Heart right ventricle (tissue), 16 donors: ENCODE measurements at places on chromosomes 2 and 18.
A peak's percentile ranks its signal among the peaks of the same experiment; 100 is the strongest.

GRCh38 chr18:7349181-7349837, 118.4 kb downstream of the LRRC30 start:
- no peak for DNase-seq

GRCh38 chr18:51089691-51090090, 59.7 kb downstream of the SMAD4 start:
- no peak for DNase-seq

DNA sequence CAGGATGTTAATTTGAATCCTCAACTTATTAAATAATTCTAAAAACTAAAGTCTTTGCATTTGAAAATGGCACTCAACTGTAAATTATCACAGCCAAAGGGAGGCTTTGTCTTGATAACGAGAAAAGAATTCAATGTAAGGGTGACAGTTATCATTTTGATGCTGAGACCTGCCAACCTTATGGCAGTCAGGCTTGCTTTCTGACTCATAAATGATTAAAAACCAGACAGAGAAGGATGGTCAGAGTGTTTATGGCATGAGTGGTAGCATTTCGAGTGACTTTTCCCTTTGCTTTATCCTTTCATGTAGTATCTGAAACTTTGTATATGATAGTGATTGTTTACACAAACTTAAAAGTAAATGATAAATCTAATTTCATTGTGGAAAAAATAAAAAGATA, 53.9 kb upstream of the EPC2 start:
- DNase-seq: no peak

DNA sequence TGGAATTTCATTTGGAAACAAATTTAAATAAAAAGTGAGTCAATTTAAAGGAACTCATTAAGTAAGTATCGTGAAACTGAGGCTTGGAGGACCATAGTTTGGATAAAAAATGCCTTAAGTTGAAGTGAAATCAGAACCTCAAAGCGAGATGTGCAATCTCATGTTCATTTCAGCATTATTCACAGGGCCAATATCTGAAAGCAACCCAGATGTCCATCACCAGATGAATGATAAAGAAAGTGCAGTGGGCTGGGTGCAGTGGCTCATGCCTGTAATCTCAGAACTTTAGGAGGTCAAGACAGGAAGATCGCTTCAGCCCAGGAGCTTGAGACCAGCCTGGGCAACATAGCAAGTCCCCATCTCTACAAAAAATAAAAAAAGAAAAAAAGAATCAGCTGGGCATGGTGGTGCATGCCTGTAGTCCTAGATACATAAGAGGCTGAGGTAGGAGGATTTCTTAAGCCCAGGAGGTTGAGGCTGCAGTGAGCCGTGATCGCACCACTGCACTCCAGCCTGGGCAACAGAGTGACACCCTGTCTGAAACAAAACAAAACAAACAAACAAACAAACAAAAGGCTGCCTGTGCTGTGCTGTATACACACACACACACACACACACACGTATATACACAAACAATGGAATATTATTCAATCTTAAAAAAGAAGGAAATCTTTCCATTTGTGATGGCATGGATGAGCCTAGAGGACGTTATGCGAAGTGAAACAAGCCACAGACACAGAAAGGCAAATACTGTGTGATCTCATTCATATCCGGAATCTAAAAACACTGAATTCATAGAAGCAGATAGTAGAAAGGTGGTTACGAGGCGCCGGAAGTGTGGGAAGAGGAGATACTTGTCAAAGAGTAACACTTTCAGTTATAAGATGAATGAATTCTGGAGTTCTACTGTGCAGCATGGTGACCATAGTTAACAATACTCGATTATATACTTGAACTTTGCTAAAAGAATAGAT, 14.5 kb downstream of the SH3RF3 start:
- no peak for DNase-seq

GRCh38 chr2:145066151-145066661, 546.3 kb upstream of the ZEB2 start:
- peak; percentile 27 for DNase-seq

DNA sequence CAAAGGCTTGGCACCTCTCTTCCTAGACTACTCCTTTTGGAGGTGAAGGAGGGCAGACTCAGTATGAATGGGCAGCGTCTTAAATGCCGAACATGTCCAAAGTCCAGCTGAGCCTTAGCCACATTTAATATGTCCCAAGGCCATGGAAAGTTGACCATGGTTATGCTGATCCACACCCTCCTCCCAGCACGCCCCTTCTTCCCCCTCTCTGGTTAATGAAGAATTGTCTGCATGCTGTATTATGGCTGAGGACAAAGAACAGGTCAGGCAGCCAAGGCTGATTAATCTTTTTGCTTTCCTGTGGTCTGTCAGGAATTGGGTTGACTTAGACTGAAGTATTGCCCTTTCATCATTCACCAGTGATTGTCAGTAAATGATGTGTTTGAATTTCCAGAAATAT, 5.8 kb upstream of the MYOM1 start:
- DNase-seq: no peak

- DNase-seq: no peak
These were observed 18.3 kb downstream of the CLHC1 start for GRCh38 chr2:55213822-55214221.

- no peak for DNase-seq
These were observed 159.7 kb upstream of the CCDC195 start for GRCh38 chr2:224875841-224876240.

DNA sequence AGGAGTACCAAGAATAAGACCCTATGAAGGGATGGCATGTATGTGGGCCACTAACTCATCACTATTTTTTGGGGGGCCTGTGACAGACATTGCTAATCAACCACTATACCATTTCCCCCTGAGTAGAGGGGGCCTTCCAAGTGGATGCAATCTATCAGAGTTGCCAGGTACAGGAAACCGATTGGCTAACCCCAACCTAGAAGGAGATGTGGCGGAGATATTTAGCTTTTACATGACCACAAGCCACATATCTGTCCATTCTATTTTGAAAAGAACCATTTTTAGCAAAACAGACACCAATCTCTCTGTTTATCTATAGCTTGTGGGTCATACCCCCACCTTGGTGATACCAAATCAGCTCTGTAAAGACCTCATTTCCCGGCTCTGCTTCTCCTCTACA, 51.0 kb downstream of the PAX8 start:
- no peak for DNase-seq

- DNase-seq: no peak
These were observed 41.8 kb downstream of the CFAP221 start for GRCh38 chr2:119586085-119586484.

GRCh38 chr2:239283961-239284795, 116.6 kb downstream of the HDAC4 start:
- DNase-seq: no peak

- DNase-seq: no peak
These were observed 482 bp downstream of the DLGAP1 start for GRCh38 chr18:4454537-4455112.

- no peak for DNase-seq
These were observed 201.6 kb downstream of the HDAC4 start for GRCh38 chr2:239199041-239199768.

DNA sequence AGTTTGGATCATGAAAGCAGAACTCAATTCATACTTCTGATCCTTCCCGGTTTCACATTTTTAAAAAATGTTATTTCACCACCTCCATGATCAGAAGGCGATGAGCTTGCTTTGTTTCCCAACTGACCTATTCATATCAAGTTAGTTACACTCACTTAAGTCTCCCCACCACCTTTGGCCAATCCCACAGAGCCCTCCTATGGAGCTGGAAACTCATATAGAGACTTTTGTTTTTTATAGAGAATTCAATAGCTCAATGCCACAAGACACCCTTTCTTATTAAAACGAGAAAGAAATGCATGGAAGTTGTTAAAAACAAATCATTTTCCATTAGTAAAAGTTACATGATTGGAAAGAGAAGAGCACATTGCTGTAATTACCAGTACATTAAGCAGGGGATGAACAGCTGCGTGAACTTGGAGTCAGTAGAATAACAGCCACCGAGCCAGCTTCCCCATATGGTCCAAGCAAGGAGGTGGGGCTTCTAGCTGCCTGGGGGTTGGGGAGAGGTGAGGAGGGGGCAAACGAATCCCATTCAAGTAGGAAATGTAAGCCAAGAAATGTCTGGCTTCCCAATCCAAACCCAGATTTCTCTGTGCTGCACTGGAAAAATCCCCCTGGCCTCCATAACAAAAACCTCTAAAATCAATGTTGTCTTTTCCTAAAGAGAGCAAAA, 614.5 kb downstream of the IRS1 start:
- peak; percentile 12 for DNase-seq

- no peak for DNase-seq
These were observed 167.8 kb downstream of the PRPF40A start for GRCh38 chr2:152549423-152549822.

- DNase-seq: peak; percentile 82
These were observed 51.9 kb downstream of the SLC4A1AP start for GRCh38 chr2:27715318-27716210.

DNA sequence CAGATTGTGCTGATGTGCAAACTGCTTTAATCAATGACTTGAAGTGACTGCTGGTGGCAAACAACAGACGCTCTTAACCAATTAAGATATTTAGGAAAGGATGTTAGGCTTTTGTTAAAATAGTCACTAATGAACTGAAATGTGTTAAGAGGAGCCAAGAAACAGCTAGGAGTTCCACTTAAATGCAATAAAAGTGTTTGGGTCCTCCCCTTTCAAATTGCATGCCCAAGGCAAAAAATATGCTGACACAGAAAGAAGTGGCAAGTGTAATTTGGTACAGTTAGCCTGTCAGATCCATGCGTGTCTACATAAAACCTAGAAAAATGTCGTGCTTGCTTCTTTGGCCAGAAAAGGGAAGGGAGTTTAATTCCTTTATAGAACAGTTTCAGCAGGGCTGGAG, 61.9 kb downstream of the XRCC5 start:
- no peak for DNase-seq

DNA sequence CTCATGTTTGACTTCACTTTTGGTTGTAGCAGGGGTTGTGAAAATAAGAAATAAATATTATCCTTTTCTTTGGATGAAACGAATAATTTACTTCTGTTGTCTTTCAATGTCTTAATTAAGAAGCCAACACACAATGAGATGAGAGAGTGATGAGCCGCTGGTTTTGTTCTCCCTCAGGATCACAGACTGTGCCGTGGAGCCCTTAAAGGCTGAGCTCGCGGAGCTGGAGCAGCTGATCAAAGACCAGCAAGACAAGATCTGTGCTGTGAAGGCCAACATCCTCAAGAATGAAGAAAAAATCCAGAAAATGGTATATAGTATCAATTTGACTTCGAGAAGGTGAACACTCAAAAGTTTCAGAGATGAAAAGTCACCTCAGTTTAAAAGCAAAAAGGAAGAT, 28.1 kb upstream of the ASB1 start:
- DNase-seq: no peak

DNA sequence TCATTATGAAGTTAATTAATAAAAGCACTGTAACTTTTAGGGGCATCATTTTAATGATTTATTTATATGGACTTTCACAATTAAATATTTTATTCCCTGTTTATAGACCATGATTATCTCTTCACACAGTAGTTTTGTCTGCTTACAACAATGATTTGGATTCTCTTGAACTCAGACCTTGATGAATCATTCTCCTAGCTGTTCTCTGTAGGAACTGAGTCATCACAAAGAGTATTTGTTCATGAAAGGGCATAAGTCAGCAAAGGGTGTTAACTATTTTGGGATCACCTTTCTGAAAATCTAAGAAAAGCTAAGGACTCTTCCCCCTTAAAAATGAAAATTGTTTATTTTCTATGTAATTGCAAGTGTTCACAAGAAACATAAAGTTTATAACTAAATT, 461.1 kb upstream of the UBE2E3 start:
- no peak for DNase-seq

GRCh38 chr2:38751596-38752410, 642 bp upstream of the SRSF7 start:
- DNase-seq: no peak

DNA sequence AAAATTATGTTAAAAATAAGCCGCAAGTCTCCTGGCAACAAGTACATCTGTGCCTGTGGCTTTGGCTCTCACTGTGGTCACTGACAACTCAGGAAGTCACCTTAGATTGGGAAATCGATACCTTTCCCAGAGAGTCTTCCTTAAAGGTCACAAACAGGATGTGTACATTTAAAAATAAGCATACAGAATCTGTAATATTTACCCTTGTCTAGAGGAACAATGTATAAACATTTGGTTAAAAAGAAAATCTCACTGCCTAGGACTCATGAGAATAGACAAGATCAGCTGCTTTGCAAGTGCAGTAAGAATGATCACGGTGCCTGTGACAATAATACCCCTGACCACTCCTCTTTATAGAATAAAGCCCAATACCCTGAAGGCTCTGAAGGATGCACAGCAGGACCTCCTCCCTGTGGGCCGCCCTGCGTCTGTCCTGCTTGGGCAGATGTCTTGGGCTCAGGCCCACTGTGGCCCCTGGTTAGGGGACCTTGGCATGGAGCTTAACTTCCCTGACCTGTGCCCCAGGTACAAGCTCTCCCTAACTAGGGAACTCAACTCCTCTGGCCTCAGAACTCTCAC, 98.0 kb upstream of the MGAT4A start:
- no peak for DNase-seq

- DNase-seq: no peak
These were observed 17.6 kb downstream of the MROH2A start for GRCh38 chr2:233795735-233796171.

DNA sequence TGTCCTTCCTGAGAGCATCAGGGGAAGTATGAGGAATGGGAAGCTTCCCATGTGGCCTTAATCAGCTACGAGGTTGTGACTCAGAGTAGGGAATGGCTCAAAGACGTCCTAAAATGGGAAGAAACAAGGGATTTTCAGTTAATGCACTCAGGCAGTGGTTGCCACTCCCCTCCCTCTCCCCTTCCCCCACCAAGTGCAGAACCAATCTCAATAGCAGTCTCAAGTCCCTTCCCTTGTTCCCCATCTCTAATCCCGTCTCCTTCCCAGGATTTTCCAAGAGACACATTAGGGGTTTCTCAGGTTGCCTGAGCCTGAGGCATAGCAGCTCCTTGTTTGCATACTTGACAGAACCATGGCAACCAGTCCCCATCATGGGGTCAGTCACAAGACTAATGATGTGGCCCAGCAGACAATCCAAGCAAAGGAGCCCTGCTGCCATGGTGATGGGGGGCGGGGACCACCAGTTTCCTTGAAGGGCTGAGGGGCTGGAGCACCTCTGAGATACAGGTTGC, 18.2 kb upstream of the RESP18 start:
- DNase-seq: no peak

- DNase-seq: no peak
These were observed 38.2 kb upstream of the EPHA4 start for GRCh38 chr2:221610255-221610654.

GRCh38 chr2:109482361-109482861, 131.4 kb downstream of the SEPTIN10 start:
- no peak for DNase-seq

DNA sequence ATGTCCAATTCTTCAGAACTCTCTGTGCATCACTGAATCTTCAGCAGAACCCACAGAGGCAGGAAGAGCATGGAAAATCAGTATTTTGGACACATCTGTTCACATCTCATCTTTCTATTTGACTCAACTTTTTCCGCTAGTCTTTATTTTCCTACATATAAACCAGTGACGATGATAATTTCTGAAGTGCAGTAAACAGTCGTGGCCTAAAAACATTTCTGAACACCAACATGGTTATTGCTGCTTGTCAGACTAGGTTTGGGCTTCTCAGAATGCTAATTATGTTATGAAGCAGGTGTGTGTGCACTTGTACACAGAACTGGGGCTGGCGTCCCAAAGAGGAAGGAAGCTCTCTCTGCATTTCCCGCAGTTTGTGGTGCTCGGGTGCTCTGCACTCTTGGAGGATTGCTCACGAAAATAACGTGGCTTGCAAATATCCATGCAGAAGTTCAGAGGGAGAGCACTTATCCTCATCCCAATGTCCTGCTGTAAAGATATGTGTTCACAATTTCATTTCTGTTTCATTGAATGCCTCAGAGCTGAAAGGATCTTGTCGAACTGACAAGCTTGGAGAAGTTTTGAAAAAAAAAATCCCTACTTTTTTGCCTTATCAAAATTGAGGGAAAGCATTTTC, 50.8 kb downstream of the EDAR start:
- DNase-seq: no peak
